Activated gamma-delta T cell treated with anti-CD3 and anti-CD28 coated beads, Interleukin-2, amount 50 U/mL, for 16 hours (primary cell): ENCODE measurements at places on chromosomes 11 and 22.

DNA sequence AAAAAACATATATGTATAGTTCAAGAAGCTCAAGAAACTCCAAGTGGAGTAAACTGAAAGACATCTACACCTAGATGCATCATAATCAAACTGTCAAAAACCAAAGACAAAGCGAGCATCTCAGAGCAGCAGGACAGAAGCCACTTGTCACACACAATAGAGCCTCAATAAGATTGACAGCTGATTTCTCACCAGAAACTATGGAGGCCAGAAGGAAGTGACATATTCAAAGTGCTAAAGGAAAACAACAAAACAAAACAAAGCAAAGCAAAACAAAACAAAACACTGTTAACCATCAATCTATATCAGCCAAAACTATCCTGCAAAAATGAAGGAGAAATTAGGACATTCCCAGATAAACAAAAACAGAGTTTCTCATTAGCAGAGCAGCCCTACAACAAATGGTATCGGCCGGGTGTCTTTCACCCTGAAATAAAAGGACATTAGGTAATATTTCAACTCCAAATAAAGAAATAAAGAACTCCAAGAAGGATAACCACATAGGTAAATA lies 65.8 kb upstream of the SEPTIN5 start:
- DNase-seq, result no peak

- DNase-seq, result no peak
Observed at GRCh38 chr11:76683161-76684095, 12.9 kb upstream of the LRRC32 start.

DNA sequence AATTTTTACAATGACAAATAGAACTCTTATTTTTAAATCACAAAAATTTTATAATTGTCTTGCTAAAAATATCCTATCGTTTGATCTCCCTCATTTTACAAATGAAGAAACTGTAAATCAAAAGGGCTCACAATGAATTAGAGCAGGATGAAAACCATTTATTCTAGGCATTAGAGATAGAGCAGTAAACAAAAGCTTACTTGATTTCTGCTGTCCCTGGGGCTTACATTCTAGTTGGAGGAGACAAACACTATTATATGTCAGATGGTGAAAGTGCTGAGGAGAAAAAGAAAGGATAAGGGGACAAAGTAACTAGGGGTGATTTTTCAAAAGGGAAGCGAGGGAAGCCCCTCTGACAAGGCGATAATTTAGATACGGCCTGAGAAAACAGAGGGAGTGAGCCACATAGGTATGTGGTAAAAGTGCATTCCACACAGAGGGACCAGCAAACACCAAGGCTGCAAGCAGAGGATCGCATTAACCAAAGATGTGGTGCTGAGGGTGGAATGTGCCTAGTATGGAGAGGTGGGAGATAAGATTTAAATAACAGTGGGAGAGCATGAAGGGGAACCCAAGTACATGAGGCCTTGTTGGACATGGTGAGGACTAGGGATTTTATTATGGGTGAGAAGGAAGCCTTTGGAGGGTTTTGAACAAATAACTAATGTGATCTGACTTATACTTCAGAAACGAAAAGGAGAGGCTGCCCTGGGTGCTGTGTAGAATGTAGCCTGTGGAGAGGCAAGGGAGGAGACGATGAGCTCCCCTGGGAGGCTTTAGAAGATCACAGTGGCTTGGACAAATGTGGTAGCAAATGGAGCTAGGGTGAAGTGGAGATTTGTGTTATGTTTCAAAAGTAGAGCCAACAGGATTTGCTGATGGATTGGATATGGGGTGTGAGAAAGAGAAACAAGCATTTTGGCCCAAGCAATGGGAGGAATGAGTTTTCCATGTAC lies 62.1 kb downstream of the PDHX start:
- DNase-seq, result no peak

DNA sequence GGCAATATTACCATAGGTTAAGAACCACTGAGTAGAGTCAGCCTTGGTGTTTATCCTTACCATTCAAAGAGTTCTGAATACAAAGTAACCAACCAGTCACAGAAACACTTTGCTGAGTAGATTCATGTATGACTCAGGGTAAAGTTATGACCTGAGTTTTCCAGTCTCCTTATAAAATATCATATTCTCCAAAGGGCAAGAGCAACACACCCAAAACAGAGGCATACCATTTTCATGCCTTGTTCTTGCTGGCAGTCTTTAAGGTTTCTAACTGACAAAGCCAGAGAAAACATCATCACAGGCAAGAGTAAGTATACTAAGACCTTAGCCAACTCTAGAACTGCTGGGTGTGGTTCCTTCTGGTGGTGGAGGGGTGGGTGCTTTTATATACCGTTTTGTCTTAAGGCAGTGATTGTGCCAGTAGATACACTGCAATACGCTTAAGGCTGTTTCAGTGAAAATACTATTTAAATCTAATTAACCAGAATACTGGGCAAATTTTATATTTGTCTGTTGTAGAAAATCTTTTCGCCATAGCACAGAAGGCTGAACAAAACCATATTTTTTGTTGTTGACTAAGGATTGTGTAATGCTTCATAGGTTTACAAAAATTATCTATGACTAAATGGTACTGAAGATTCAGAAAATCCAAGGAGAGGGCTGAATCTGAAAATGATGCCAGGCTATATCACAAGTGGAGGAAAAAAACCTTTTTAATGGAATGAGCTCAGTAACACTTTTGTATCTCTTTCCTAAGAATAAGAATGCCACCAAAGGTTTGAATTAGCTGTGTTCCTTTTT lies 3.0 kb downstream of the ATL3 start:
- DNase-seq, result no peak

DNA sequence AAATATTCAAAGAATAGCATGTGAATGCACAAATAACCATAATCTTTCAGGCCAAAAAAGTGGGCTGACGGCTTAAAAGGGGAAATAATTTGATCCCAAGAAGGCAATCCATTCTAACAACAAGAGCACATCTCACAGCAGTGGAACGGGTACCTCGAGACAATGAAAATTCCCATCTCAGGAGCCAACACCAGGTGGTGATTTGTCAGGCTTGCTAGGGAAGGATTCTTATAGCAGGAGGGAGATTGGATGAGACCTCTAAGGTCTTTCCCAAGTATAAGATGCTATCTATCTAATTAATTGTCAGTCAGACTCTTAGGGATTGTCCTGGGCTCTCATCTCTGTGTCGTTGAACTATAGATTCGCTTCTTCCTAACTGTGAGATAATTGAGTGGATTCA lies 284.0 kb downstream of the ETS1 start:
- no peak for DNase-seq

DNA sequence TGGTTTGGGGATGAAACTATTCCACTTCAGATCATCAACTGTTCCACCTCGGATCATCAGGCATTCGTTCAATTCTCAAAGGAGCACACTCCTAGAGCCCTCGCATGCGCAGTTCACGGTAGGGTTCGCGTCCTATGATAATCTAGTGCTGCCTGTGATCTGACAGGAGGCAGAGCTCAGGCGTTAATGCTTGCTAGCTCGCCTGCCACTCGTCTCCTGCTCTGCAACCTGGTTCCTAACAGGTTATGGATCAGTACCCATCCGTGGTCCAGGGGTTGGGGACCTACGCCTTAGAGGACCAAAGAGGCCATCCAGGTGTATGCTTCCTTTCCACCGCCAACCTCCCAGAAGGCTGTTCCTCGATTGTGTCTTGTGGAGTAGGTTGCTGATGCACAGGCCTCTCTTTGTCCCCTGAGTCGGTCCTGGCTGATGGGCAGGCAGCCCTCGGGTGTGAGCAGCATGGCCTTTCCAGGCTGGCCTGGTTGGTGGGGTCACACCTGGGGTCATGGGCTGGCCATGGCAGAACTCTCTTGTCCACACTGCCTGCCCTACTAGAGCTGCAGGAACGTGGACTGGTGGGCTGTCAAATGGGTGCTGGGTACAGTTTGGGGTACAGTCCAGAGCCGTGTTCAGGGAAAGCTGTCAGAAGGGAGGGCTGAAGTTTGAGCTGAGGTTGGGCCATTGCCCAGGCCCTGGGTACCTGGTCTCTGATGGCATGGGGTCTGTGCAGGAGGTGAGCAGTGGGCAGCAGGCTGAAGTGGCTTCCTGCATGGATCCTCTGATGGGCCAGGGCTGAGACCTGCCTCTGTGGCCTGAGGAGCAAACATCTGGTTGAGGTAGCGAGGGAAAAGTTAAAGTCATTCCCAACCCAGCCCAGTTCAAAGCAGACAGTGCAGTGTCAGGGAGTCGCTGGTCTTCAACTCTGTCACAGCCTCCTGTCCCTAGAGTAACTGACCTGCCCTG lies 11.1 kb downstream of the PRDM11 start:
- DNase-seq, result no peak

GRCh38 chr11:7020183-7020917 lies at the start of the genes NLRP14 and ZNF214:
Gene NLRP14, plus strand, starts transcription at chr11:7020479. Its CDS starts 18,108 bp downstream, at chr11:7038587.
Gene ZNF214, minus strand, starts transcription at chr11:7020346. Its CDS starts 17,511 bp downstream, at chr11:7002835.
- no peak for DNase-seq

- no peak for DNase-seq
Observed at GRCh38 chr11:10551290-10551592, 10.3 kb upstream of the RNF141 start.

- DNase-seq, result no peak
Observed at GRCh38 chr22:36550701-36551495, 21.9 kb upstream of the EIF3D start.

- no peak for DNase-seq
Observed at GRCh38 chr11:106763501-106763900, 254.8 kb downstream of the GUCY1A2 start.

GRCh38 chr11:87466223-87466622 lies 428.5 kb downstream of the TMEM135 start:
- DNase-seq, result no peak

GRCh38 chr22:37806409-37807333 lies 1.1 kb upstream of the GCAT start:
- DNase-seq, result no peak

- no peak for DNase-seq
Observed at GRCh38 chr11:96293598-96294021, 49.4 kb downstream of the MAML2 start.

DNA sequence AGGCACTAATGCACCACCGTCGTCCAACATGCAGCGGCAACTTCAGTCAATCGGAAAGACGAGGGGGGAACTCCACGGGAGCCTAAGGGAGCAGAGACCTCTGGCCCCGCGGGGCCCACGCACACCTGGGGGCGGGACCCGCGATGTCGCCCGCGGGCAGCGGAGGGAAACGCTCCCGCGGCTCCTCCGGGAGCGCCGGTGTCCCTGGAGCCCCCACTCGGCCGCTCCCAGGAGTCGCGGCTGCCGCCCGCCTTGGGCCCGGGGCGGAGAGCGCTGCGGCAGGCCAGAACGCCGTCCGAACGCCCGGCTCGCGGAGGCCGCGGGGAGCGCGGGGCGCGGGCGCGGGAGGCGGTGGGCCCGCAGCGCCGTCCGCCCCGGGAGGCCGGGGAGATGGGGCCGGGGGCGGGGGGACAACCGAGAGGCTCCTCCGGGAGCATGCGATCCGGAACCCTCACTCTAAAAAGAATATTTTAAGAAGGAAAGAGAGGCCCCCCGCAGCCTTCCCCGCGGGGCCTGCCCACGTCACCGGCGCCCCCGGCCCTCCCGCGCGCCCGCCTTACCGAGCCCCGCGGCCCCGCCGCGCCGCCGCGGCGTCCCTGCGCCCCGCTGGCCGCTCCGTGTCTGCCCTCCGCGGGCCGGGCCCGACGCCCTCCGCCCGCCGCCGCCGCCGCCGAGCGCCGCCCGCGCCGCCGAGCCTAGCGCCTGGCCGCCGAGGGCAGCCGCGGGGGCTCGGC lies 86.6 kb upstream of the ARHGAP32 start:
- DNase-seq, result no peak

DNA sequence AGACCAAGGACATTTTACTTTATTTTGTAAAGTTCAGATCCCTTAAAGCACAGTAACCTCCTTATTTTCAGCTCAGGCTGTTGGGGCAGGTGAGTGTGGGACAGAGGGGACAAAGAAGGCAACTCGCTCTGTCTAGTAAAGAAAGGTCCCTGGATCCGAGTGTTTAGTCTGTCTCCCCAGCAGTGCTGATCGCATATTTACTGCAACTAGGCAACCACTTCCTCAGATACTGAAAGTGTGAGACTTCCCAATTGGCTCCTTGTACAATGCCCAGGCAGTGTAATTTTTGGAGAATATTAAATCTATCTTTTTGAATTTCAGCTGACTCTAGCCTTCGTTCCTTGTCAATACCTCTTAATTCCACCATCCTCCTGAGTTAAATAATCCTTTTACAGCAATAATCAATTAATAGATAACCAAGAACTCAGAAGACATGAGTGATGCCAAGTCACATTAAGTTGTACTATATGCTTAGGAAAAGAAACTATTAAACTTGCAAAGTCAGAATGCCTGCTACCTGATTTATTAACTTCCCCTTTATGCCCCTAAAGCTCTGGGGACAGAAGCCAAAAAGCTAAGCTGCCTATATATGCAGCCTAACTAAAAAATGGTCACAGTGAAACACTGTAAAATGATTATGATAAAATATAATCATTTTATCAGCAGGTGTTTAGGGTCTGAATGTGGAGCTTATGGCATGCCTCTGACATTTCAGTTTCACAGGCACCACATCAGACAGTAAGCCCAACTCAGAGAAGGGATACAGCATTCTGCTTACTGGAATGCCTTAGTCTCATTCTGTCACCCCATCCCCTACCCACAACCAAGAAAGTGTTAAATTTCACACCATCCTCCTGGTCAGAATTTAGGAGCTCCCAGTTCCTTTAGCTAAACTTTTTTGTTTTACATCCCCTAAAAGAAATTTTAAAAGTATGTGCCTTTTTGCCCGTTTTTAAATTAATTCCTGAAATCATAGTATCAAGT lies 138.7 kb downstream of the TRIM44 start:
- no peak for DNase-seq

- no peak for DNase-seq
Observed at GRCh38 chr11:60703374-60703773, 4.0 kb downstream of the MS4A8 start.

DNA sequence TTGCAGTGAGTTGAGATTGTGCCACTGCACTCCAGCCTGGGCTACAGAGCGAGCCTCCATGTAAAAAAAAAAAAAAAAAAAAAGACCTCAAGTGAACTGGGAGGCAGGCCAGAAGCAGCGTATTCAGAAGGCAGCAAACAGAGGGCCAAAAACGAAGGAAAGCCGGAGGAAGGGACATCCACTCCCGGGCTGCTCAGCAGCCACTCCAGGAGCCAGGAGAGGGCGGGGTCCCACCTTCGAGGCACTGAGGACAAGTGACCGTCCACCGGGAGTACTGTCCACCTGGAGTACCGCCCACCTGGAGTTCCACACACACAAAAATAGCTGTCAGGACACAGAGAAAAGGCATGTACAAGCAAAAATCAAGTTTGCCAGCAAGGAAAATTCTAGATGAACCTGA lies 5.5 kb downstream of the TOLLIP start:
- DNase-seq, result no peak

DNA sequence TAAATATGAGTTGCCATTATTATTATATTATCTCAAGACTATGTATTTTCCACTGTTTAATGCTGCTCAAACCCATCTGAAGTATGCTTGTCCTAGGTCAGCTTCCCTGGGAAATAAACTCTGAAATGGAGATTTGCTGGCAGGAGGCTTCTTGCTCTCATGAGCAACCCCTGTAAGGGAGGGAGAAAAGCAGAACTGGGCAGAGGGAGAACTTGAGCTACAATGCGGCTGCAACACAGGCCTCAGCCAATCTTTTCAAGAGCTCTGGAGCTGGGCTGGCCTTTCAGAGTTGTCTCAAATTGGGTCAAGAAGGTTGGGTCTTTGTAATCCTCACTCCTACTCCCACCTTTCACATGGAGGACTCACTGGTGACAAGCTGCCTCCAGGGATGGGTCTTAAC lies 412.6 kb downstream of the TENM4 start:
- DNase-seq, result no peak

- DNase-seq, result no peak
Observed at GRCh38 chr11:13434247-13435205, 28.5 kb downstream of the BTBD10 start.

GRCh38 chr11:17406818-17407149 lies 18.3 kb upstream of the KCNJ11 start:
- no peak for DNase-seq

- DNase-seq, result no peak
Observed at GRCh38 chr11:78138694-78139421, 568 bp downstream of the ALG8 start.

GRCh38 chr11:29261831-29262230 lies 755.0 kb downstream of the KCNA4 start:
- DNase-seq, result no peak
